AG10803 (cell line): ENCODE measurements at places on chromosomes 7 and 10.
A peak's percentile ranks its signal among the peaks of the same experiment; 100 is the strongest.

DNA sequence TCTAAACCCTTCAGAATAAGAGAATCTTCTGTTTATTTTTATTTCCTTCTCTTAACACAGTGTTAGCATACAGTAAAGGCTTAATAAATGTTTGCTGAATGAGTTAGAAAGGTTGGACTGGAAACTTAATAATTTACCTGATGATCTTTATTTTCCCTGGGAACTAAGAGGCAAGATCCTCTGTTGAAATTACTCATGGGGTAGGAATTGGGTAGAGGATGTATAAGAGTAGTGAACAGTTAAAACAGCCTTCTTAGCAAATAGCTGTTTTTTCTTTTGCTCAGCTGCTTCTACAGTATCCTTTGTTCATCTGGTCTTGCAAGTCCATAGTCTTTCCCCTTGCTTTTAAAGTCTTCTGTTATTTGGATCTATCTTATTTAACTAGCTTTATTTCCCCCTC is 80.0 kb downstream of the AKAP9 start:
- DNase-seq, result no peak

GRCh38 chr10:121952226-121952625 is 22.8 kb downstream of the NSMCE4A start:
- peak; percentile 57 for DNase-seq

DNA sequence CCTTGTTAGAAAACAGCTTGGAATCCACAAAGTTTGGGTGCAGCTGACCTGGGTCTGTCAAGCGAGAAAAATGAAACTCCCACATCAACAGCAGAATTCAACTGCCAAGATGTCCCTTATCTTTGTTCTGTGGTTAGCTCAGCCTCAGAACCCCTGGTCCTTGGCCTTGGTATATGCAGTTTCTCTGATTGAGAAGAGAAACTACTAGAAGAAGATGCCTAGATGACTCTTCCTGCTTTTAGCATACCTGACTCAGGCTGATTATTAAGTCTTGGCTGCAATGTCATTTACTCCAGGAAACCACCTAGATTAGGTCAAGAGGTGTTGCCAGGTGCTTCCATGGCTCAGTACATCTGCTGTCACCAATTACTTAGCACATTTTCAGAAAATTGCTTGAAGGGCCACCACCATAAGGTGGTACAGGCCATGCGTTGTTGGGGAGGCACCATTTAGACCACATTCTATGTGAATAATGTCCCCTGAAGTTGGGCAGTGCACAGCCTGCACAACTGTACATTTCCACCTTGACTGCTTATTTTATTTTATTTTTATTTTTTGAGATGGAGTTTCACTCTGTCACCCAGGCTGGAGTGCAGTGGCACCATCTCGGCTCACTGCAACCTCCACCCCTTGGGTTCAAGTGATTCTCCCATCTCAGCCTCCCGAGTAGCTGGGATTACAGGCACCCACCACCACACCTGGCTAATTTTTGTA is 59.4 kb upstream of the ZNF438 start:
- no peak for DNase-seq

- no peak for DNase-seq
Measured at GRCh38 chr10:14172336-14172950, 158.3 kb downstream of the FRMD4A start.

DNA sequence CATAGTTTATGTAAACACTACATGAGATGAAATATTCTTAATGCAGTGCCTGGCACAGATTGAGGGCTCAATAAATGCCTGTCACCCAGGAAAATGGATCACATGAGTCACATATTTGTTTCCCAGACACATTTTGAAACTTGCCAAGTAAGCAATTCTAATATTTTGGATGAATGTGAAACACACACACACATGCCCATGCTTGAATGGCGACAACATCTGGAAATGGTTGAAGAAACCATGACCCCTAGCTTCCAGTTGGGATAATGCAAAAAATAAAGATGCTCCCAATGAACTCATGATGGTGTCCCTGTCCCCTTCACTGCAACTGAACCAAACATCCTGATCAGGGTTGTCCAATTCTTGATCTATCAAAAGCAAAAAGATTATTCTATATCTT is 797.3 kb downstream of the XPNPEP1 start:
- DNase-seq, result no peak

DNA sequence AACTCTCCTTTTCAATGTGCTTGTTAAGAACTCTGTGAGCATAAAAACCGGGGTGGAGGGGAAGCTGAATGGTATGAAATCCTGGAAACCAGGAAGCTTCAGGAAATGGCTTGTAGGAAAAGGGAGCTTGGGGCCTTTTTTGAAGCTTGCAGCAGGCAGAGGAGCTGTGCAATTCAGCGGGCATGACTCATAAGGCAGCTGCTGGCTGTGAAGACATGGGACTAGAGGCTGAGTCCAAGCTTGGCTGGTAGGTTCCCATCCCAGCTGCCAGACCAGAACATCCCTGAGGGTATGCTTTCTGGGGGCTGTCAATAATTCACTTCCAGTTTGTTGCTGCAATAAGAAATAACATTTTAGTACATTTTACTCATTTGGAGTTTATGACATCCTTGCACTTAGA is 36.8 kb upstream of the CDC14C start:
- peak; percentile 15 for DNase-seq

DNA sequence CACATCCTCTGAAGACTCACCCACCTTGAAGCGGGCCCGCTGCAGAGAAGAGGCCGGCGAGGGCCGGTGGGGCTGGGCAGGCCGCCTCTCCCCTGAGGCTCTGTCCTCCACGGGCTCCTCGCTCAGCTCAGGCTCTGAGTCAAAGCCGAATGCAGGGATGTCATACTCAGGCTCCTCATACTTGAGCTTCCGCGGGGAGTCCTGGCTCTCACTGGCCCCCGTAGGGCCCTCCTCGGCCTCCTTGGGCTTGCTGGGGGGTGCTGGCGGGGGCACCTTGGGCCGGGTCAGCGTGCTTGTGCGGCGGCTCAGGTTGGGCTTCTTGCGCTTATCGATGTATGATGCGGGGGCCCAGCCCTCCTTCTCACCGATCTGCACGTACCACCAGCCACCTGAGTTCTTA is 109.9 kb downstream of the NEURL1 start:
- DNase-seq, result no peak

- peak; percentile 56 for DNase-seq
Measured at GRCh38 chr7:131104596-131105293, 222.9 kb upstream of the MKLN1 start.

GRCh38 chr7:111137296-111138192 is 46.6 kb downstream of the LRRN3 start:
- peak; percentile 33 for DNase-seq

DNA sequence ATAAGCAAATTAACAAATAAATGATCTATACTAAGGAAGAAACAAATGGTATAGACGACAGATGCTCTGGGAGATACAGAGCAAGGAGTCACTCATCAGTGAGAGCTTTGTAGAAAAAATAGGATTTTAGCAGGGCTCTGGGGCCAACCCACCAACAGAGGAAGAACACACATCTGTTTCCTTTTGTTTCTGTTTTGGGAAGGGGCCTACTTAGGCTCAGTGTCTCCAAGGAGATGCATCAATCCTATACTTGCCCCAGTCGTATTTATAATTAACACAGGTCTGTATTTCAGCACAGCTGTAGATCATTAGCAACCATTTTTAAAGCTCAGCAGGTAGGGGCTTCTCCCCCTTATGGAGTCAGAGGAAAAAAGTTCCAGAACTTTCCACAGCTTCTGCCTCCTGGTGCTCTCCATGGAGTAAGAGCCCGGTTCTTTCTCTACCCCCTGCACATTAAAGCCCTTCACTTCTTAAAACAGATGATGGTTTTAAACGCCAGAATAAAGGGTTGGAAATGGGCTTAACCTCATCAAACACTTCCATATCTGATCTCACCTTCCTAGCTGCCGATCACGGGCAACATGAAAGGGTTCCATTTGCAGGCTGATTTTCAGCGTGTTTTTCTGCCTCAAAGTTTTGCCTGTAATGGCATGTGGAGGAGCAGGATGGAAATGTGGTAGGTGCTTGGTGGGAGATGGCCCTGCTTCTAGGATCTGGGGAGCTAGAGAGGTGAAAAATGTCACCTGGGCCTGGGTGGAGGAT is 291.7 kb downstream of the TCF7L2 start:
- no peak for DNase-seq

- DNase-seq, result peak; percentile 92
Measured at GRCh38 chr10:77513781-77514331, 123.8 kb downstream of the KCNMA1 start.

- no peak for DNase-seq
Measured at GRCh38 chr10:49066944-49067730, 48.2 kb downstream of the VSTM4 start.

GRCh38 chr10:103543617-103544525 is 50.4 kb downstream of the NEURL1 start:
- DNase-seq, result no peak

GRCh38 chr10:3006093-3006492 is 61.3 kb upstream of the PFKP start:
- no peak for DNase-seq

- DNase-seq, result no peak
Measured at GRCh38 chr7:1024876-1025742, 19.2 kb upstream of the GPR146 start.

GRCh38 chr7:80362010-80362618 is 149.8 kb downstream of the GNAT3 start:
- DNase-seq, result peak; percentile 67

GRCh38 chr10:48697091-48697490 is 12.4 kb downstream of the WDFY4 start:
- DNase-seq, result no peak

- DNase-seq, result peak; percentile 20
Measured at GRCh38 chr7:107937531-107937930, 46.5 kb downstream of the DLD start.

- DNase-seq, result peak; percentile 52
Measured at GRCh38 chr10:132654708-132655661, 117.4 kb downstream of the INPP5A start.

GRCh38 chr7:130148561-130148960 is 56.6 kb downstream of the TMEM209 start:
- DNase-seq, result peak; percentile 82

- no peak for DNase-seq
Measured at GRCh38 chr7:28142650-28143049, 37.9 kb downstream of the JAZF1 start.

DNA sequence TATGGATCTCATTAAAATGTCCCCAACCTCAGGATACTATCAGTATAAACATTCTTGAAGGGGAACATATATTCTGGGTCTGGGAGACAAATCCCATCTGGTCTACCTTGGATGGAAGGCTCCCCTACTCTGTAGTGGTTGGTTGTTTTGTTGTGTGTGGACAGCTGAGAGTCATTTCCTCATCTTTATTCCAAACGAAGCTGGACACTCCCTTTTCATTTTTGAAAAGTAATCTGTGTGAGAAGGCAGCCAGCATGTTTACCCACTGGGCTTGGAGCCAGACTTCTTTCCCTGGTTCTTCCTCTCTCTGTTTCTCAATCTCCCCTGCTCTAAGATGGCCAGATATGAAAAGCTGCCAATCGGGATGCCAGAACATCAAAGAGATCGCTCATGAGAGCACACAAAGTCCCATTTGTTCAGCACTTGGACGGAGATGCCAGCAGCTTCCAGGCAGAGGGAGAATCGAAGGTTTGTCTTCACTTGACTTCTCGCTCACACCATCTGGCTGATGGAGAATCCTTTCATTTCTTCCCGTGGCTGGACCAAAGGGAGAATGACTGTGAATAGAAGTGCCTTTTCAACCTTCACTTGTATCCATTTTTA is 108.1 kb upstream of the AGR3 start:
- DNase-seq, result peak; percentile 85

- peak; percentile 9 for DNase-seq
Measured at GRCh38 chr10:18340496-18341051, 200.3 kb downstream of the CACNB2 start.

DNA sequence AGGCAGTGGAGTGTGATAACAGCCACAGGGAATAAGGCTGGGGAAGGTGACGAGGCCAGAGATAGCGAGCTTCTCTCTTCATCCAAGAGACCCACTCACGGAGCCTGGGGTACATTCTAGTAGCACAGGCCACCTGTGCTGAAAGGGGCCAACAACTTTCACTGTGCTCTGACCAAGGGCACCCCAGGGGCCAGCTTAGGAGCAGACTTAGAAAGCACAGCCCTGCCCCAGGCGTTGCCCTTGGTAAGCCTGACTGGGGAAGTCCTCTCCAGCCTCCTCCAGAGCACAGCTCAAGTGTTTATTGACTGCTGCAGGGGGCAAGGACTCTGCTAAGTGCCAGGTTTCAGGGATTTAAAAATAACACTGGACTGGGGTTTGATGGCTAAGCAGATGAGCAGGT is 44.7 kb downstream of the EBF3 start:
- no peak for DNase-seq

DNA sequence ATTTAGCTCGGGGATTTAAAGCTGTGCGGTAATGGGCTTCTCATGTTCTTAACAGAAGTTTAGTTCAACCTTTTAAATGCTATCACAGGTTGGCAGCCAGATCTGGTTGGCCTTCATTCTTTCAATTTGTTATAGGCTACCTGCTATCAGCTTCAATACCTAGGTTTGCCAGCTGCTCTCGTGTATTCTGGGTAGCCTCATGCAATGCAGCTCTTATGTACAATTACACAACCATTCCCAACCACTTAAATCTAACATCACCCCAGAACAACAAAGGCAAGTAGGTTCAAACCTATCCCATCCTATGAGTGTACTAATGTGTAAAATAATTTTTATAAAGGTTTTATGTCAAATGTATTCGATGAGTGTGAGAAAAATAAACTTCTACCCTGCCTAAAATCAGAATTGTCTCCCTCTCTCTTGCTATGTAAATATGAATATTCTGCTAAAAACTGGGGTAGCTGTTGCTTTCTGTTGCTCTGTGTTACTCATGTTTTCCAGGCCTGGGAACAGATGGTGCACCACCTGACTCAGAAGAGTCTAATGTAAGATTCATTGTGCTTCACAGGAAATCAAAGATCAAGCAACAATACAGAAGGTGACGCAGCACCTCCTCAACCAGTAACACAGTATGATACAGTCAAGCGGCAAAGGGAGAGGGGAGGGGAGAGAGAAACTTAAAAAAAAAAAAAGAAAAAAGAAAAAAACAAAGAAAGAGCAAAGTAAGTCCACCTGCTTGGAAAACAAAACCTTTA is 188.6 kb downstream of the ETV1 start:
- DNase-seq, result peak; percentile 71

DNA sequence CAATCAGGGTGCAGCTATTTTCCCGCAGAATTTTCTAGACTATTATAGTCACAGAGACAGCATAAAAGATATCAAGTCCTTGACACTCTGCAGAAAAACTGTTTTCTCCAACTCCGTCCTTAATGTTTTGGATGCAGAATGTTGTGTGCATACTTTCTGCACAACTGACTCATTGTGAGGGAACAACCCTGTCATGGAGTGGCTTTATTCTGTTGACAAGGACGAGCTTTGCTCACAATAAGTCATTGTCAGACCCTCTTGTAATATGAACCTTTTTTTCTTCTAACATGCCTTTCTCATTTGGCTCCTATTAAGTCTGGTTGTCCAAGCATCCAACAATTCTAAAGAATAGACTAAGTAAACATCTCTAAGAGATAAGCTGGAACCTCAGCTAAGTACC is 17.3 kb downstream of the ABCB4 start:
- DNase-seq, result no peak

- DNase-seq, result peak; percentile 67
Measured at GRCh38 chr7:92634924-92635519, 44.8 kb upstream of the FAM133B start.

DNA sequence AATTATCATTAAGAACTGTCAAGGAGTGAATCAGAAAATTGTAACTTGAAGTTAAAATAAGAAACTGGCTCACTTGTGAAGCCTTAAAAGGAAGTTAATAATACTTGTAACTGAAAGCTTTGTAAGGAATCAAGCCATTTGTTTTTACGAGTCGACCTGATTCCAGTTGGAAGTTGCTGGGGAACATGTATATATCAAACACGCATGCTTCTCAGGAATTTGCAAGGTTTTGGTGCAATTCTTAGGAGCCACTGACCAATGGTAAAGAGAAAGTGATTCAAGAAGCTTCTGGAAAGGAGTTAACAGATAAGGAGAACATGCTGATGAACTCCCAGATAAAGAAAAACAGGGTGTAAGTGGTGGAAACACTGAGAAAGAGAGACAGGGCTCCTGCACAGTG is 56.4 kb downstream of the ETV1 start:
- DNase-seq, result no peak
